ENCODE measurements at places on chromosomes 2 and 18.

DNA sequence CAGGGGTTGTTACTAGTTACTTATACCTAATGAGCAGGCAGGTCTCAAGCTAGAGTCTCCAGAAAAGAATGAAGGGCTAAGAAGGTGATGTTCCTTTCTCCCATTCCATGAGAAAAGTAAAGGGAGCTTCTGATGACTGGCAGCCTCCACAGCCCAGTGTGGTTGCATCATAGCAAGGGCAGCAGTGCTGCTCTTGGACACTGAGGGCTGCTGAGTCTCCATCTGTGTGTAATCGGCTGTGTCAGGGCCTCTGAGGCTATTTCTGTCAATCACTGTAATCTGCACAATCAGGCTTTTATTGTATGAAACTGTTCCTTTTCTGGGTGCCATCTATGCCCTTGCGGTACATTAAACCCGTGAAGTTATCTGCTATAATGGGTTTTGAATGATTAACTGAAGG, 164.1 kb upstream of the FBXO11 start:
- DNase-seq = no peak

DNA sequence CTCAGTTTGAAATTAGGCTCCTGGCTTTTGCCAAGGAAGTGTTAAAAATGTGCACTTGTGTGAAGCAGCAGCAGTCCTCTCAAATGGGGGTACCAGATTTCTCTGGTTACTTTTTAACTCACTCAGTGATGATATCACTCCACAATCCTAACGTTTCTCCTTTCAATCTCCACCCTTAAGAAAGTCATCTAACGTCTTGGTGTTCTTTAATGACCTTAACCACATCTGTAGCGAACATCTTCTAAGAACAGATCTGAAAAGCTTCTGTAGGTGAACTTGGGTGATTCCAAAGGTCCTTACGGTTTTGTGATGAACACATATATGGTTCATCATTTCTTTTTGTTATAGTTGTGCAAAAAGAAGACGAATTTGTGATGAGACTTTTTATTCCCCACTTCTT, 73.2 kb downstream of the DOCK10 start:
- no peak for DNase-seq

DNA sequence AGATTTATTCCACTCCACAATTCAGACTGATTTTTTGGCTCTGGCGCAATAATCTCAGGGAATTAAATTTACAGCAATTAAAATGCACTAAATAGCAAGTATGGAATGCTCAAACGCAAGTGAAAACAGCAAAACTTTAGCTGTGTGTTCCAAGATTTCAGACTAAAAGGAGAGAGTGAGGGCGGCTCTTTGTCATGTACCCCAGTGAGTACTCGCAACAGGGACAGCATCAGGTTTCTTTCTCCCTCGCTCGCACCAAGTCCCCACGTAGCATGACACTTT, 1.1 kb downstream of the ROCK2 start:
- DNase-seq = no peak

GRCh38 chr2:213246497-213247281, 37.6 kb upstream of the SPAG16 start:
- DNase-seq = no peak

GRCh38 chr2:48200620-48201293, 294.5 kb upstream of the FBXO11 start:
- DNase-seq = no peak

- DNase-seq = peak; percentile 1
Observed at GRCh38 chr2:125745514-125745913, 910.4 kb upstream of the GYPC start.

DNA sequence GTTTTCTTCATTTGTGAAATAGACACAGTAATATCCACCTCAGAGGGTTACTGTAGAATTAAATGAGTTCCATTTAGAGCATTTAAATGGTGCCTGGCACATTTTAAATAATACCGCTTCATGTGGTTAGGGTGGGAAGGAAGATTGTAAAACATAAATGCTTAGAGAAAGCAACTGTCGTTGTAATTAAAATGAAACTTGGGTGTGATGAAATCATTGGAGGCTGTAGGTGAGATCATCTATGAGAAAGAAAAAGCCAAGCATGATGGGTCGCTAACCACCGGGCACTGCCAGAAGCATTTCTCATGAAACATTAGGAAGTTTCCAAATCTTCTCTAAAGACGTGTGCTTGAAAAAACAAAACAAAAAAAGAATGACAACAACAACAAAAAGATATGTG, 8.2 kb upstream of the SLC39A10 start:
- no peak for DNase-seq

DNA sequence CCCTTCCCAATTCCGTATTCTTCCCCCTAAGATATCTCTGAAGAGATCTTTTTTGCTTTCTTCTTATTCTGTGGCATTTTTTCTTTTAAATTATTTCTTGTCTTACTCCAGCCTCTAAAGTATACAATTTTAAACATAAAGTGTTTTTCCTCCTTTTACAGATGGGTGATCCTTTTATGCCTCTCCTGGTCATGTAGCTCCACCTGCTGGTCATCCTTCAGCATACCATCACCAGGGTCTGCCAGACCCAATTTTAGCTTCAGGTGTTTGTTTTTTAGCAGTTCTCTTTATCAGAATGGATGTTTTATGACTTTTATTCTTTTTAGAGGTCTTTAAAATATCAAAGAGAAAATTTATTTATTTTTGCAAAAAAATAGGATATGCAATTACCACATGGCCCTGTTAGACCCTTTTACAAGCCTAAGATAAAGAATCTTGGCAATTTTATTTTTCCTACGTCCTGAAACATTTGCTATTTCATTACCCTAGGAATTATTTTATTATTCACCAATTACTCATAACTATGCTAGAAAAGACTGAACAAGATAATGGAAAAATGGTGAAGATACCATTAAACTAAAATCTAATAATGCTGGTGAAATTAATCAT, 55.5 kb downstream of the PIGN start:
- peak; percentile 49 for DNase-seq

- peak; percentile 32 for DNase-seq
Observed at GRCh38 chr2:48112911-48113680, 206.8 kb upstream of the FBXO11 start.

Measured in brain microvascular endothelial cell (primary cell).